Cardiac septum (tissue), 1 donor: ENCODE measurements at places on chromosomes 13 and 19. TPM values are rescaled to one million over a fixed set of nuclear protein-coding genes. Genes with fewer than 3 reads are reported as not detected.

GRCh38 chr13:22596171-22596863, 584.5 kb upstream of the SGCG start:
- DNase-seq = no peak

DNA sequence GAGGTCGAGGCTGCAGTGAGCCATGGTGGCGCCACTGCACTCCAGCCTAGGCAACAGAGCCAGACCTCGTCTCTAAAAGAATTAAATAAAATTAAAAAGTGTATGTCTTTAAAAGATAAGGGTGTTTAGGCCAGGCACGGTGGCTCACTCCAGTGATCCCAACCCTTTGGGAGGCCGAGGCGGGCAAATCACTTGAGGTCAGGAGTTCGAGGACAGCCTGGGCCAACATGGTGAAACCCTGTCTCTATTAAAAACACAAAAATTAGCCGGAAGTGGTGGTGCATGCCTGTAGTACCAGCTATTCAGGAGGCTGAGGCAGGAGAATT, 7.5 kb upstream of the SDHAF1 start:
- no peak for DNase-seq

DNA sequence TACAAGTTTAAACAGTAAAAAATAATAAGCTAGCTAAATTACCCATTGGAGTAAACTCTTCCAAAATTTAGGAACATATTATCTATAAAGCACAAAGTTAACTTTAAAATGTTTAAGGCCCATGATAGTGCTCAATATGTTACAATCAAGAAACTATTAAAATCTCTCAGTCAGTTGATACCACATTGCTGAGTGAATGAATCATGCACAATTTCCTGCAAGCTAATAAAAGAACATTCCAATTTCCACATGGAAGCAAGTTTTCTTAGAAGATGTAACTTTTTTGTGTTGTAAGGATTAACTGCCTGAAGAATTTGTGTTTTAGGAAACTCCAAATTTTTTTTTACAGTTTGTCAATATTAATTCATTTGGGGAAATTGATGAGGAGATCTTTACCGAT, 666.6 kb downstream of the SLITRK1 start:
- DNase-seq = no peak

GRCh38 chr13:37211487-37211886, 106.0 kb upstream of the CSNK1A1L start:
- no peak for DNase-seq

The ZFR2 gene
- 0.62 TPM for total RNA-seq

The FUT3 gene
- not detected for total RNA-seq

The SIGLEC8 gene
- not detected for total RNA-seq
